DMS79 treated with DMSO at 0.1 percent for 48 hours (cell line): ENCODE measurements at places on chromosomes 13 and 19.

DNA sequence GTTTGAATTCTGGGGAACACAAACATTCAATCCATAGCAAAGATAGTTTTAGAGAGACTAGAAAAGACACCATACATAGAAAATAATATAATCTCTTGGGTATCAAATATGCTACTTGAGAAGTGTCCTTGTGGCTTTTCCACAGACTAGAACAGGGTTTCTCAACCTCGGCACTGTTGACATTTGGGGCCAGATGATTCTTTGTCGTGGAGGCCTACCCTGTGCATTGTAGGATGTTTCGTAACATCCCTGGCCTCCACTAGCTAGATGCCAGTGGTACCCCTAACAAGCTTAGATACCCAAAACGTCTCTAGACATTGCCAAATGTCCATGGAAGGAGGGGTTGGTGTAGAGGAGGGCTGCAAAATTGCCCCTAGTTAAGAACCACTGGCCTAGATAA, 2.2 kb upstream of the ESD start:
- no peak for DNase-seq

DNA sequence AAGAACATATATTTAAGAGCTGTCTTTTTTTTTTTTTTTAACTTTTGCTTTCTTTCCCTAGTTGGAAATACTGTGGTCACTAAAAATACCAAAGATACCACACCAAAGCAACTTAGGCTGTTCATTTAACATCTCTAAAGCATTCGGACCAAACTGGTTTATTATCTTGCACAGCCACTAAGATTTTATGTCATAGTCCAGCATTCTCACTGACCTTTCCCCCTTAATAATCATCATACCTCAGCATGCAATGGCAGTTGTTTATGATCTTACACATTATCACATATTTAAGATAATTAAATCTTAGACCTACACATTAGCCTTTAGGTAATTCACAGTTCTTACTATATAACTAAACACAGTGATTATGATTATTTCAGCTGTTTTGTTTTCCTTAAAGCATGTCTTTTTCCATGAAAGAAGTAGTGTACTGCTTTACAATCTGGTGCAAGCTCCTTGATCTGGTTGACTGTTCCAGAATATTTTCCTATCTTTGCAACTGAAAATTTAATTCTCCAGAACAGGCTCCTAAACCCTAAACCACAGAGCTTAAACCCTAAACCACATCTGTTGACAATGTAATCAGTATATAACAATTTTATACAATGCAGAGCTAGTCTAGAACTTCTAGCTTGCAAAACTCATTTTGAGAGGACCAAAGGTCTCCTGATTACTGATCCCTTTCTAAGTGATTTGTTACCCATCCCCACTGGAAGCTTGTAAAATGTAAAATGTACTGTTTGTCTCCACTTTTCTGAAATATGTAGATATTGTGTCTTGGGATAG, 74.2 kb downstream of the CDK8 start:
- no peak for DNase-seq

DNA sequence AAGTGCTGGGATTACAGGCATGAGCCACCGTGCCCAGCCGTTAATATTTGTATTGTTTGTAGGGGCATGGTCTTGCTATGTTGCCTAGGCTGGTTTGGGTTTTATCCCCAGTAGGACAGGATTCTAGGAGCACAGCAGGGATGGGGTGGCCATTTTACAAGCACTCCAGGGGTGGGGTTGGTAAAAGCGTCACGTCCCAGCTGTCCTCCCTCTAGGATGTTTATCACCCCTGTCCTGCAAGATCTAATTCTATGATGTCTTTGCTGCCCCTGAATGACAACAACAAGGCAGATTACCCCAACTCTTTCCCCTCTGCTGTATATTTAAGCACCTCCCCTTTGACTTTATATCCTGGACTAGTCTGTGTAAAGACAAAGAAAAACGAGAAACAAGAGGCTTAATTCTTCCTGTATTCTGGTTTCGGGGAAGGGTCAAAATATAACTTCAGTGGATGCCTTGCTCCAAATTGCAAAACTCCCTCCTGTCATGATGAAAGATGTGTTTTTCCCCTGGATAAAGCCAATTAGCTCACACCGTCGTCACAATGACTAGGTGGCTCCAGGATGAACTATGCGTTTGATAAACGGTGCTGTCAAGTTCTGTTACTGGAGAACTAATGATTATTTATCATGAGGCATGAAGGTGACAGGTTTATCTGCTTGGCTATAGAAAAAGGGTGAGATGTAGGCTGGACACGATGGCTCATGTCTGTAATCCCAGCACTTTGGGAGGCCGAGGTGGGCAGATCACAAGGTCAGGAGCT, 27.8 kb upstream of the OR1M1 start:
- no peak for DNase-seq

GRCh38 chr13:97855570-97856303, 97.7 kb upstream of the IPO5 start:
- peak; percentile 99 for DNase-seq
